ENCODE measurements at places on chromosomes 6 and 20.
A peak's percentile ranks its signal among the peaks of the same experiment; 100 is the strongest.

DNA sequence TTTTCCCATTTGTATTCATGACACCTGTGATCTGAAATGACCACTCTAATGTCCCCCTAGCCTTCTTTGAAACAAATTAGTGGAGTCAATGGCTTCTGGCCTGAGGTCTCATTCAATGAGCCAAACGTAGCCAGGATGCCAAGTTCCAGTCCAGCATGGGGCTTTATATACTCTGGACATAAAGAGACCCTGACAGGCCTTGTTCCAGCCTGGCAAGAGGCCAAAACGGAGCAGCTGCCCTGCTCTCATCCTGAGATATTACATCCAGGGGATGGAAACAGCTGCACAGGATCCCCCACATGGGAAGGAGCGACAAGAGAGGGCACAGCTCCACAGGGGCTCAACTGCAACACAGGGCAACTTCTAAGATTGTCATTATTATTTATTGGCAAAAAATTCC lies 437.8 kb downstream of the CDH26 start:
- DNase-seq = no peak
- no peaks in the 10 kb centered on the region for H3K27me3 ChIP-seq
- no peak overlapping the region for H3K4me3 ChIP-seq
- no peaks in the 10 kb centered on the region for H3K36me3 ChIP-seq

GRCh38 chr6:132011582-132011981 lies 60.4 kb upstream of the CCN2 start:
- no peak overlapping the region for H3K4me3 ChIP-seq
- H3K4me1 ChIP-seq = peaks cover 5% of the 10 kb centered on the region
- H3K27ac ChIP-seq = peak overlapping the region; percentile 42

DNA sequence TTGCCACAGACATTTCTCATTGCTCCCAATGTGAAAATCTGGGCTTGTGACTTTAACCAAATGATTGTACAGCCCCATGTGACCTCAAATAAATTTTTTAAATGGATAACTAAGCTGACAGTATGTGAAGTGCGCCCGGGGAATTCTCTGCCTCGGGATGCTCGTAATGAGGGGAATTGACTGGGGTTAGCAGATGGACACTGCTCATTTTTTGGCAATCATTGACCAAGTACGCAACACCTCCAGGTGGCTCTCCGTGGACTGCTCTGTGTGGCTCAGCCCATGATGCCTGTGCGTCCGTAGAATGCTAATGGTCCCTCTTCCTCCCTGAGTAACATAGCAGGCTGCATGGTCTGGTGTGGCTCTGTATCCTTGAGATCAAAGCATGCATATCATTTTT lies 42.4 kb downstream of the FARS2 start:
- no peaks in the 10 kb centered on the region for H3K4me1 ChIP-seq
- DNase-seq = no peak
- no peak overlapping the region for H3K4me3 ChIP-seq
- no peak overlapping the region for H3K27ac ChIP-seq

DNA sequence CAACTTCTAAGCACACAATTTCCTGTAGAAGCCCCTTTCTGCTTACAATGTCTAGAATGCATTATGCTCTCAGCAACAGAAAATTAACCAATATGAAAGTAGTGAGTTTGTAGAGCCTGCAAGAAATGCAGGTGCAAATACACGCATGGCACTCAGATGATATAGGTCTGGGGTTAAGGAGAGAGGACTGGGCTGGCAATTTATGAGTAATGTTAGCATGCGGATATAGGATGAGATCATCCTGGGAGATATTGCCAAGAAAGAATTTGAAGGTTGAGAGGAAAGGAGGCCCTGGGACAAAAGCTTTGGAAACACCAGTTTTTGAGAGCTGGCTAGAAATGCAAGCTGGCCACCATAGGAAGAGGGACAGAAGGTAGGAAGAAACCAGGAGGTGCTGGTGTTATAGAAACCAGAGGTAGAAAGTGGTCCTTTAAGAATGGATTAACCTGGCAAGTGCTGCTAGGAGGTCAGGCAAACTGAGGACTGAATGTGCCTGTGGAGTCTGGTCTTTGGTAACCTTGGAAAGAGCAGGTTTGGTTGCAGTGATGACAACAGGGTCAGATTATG lies 183.2 kb upstream of the MYLIP start:
- no peaks in the 10 kb centered on the region for H3K36me3 ChIP-seq
- H3K4me3 ChIP-seq = no peak overlapping the region
- no peaks in the 10 kb centered on the region for H3K4me1 ChIP-seq
- no peak for DNase-seq
- no peak overlapping the region for H3K27ac ChIP-seq
- no peaks in the 10 kb centered on the region for H3K27me3 ChIP-seq

- H3K36me3 ChIP-seq = no peaks in the 10 kb centered on the region
- no peak overlapping the region for H3K4me3 ChIP-seq
- no peaks in the 10 kb centered on the region for H3K4me1 ChIP-seq
- no peak overlapping the region for H3K27ac ChIP-seq
- no peaks in the 10 kb centered on the region for H3K27me3 ChIP-seq
These were observed 142.6 kb downstream of the ARHGAP18 start for GRCh38 chr6:129567374-129567773.

All from tibial nerve (tissue), 4 donors.